ENCODE measurements at places on chromosomes 4 and X. TPM values are rescaled to one million over a fixed set of nuclear protein-coding genes. Genes with fewer than 3 reads are reported as not detected.

DNA sequence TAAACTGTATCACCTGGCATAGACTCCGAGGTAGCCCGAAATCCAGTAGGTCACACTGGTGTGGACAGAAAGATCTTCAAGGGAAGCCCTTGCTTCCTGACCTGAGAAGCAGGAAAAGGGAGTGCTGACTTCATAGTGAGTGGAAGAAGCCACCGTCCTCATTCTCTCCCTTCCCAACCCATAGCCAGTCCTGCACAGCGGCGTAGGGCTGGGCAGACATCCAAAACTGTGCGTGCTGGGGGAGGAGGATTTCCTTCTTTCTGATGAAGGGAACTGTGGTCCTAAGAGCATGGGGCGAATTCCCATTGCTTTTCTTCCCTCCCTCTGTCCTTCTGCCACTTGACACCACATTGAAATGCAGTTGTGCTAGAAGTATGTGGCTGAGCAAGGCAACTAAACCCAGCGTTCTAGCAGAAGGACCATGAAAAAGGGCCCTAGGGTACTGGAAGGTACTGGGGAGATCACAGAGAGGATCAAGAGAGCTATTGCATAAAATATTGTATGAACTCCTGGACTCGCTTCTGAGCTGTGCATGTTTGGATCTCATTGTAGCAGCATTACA is 66.9 kb downstream of the STOX2 start:
- peak; percentile 6 for DNase-seq

- no peak for DNase-seq
These were observed 129.1 kb upstream of the PACRGL start for GRCh38 chr4:20570981-20571715.

GRCh38 chr4:20839957-20840356 is 139.7 kb downstream of the PACRGL start:
- peak; percentile 83 for DNase-seq

FGF5 gene
- total RNA-seq, result 2.6 TPM

ZNF718 gene
- 3.8 TPM for total RNA-seq

PDZD4 gene
- total RNA-seq, result 0.63 TPM

TLR10 gene
- total RNA-seq, result not detected
